NCI-H524 (cell line): ENCODE measurements at places on chromosomes 3 and 15.
A peak's percentile ranks its signal among the peaks of the same experiment; 100 is the strongest.

GRCh38 chr3:36701249-36701572 is 63.1 kb downstream of the DCLK3 start:
- DNase-seq, result no peak

GRCh38 chr3:131007256-131007655 is 19.4 kb downstream of the ASTE1 start:
- DNase-seq, result no peak

DNA sequence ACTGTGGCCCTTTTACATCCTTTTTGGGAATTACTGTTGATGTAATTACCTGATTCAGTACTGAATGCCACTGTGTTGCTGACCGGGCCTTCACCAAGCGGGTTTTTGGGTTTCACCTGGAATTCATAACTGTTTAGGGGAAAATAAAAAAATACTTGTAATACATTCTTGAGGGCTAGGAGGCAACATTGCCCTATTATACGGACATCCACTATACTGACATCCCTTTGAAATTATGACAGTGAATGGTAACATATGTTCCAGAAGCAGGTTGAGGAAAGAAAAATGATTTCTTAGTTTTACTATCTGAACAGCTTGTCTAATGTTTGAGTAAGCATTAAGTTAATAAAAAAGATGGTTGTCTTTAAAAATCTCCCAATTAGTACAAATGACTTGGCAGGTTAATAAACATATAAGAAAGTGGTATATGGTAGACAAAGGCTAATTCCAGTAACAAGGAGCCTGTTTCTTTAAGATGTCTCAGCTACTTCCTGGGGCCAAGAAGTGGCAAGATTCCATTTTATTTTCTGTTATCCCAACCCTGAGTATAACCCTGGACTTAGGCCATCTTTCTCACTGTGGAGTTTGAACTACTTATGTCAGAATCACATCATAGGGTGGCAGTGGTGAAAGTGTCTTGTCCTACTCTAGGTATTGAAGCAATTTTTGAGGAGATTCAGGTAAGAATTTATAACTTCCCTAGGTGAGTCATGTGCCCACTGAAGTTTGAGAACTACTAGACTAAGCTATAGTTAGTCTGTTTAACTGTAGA is 45.5 kb downstream of the TFG start:
- peak; percentile 26 for DNase-seq

GRCh38 chr3:123586968-123587367 is 2.1 kb upstream of the HACD2 start:
- DNase-seq, result no peak

DNA sequence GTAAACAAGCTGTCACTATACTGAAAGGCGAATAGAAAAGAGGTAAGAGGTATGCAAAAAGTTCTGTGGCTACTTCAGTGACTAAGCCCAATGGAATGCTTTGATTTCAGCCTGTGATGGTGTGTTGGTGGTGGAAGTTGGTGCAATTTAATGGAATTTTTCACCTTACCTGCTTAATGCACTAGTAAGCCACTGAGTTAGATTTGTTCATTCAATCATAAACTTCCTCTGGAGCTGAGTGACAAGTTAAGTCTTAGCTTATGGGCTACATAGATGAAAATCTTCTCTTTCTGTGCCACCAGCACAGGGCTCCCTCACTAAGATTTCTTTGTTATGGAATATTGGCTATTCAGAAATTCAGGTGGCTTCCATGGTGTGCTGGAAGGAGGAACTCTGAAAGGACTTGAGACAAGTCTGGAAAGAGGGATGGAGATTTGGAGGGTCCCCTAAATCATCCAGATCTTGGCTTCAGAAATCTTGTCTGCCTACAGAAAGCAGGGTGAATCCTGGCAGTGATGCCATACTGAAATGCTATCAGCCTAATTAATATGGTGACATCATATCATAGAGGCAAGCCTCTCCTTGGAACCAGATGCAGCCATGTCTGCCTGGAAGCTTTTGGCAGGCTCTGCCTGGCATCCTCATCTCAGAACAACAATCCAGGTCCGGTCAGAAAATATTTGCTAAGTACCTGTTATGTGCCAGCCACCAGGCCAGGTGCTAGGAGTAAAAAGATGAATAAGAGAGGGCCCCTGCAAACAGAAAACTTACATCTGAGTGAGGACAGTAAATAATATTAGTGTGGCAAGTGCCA is 8.1 kb upstream of the GAP43 start:
- DNase-seq, result no peak

DNA sequence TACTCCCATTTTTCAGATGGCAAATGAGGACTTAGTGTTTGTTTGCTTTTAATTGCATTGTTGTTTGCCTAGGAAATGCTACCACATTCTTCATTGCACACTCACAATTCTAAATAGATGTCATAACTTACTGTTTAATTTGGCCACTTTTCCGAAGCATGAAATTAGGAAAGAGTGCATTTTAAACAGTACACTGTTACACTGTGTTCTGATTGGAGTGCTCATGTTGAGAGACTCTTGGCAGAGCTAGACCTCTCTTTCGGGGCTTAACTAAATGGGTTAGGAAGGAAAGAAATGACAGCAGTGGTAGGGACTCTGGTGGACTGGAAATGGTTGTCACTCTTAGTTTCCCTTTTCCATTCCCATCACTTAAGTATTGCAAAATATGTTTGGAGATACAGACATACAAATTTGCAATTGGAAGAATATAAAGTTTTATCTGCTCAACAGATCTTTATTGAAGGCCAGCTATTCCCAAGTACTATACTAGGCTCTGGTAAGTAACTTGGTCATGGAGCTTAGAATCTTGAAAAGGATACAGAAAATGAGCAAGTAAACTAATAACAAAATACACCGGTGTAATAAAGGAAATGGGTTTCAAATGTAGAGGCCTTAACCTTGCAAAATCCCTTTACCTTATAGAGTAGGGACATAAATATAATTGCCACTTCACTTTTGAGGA is 90.2 kb downstream of the DCUN1D1 start:
- DNase-seq, result no peak

- DNase-seq, result no peak
These were observed 21.6 kb downstream of the ACSBG1 start for GRCh38 chr15:78212546-78213424.

- no peak for DNase-seq
These were observed 28.8 kb downstream of the EAF2 start for GRCh38 chr3:121863801-121864200.

GRCh38 chr3:128807186-128807830 is 72.1 kb upstream of the ACAD9 start:
- DNase-seq, result no peak

DNA sequence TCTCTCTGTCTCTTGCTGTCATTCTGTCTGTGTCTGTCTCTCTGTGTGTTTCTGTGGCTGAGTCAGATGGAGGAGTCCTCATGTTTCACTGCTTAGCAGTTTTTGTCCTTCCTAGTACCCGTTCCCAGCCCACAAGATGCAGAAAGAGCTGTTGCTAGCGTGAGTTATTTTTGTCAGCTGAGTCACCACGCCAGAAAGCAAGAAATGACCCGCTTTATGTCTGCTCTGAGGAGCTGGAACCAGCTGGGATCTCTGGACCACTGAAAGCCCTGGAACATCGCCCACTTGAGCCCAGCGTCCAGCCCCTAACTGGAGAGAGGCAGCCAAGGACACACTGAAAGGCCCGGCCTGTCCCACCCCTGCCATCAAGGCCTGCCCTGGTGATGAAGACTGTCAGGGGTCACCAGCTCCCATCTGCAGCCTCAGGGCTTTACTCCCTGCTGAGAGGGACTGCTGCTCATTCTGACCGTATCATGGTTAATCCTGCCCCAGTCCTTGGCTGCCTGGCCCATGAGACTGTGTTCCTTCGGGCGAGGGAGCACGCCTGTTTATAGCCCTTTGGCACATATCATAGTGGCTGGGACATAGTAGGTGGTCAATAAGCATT is 101.7 kb upstream of the TPM1 start:
- DNase-seq, result peak; percentile 35

DNA sequence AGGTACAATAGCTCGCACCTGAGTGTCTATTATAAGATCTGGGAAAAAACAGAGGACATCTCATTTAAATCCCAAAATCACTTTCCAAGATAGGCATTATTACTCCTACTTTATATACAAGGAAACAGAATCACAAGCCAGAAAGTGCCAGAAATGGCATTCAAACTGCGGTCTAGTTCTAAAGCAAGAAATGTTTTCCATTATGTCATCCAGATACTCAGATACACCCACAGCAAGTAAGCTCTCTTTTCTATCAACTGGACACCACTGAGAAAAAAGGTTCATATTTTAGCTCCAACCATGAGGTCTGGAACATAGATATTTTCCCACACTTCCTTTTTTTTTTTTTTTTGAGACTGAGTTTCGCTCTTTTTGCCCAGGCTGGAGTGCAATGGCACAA is 8.1 kb downstream of the SLC33A1 start:
- no peak for DNase-seq
